CD4-positive, alpha-beta T cell treated with Interleukin-1 beta for 1 hour (primary cell): ENCODE measurements at places on chromosomes 4 and X.

DNA sequence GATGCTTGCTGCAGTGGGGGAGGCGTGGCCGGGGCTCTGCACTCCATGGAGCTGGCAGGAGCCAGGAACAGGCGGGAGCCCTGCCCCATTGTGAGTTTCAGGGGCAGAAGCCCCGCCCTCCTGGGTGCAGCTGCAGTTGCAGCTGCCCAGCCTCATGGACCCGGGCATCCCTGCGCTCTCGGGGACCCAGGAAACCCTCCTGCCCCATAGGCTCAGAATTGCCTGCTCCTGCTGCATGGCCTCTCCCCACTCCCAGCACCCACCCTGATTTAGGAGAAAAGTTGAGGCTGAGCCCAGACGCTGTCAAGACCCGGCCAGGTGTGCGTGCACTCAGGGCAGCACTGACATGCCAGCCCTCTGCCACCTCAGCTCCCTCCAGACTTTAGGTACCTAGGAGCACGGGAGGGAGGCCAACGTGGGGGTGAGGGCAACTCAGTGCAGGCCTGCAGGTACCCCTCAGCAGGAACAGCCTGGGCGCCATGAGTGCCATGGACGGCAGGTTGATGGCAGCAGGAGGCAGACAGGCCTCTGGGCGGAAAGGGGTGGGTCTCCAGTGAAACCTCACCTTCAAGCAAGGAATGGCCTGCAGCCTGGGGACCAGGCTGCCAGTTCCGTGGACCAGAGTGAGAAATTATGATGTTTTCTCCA is 67.2 kb upstream of the MAGEB2 start:
- DNase-seq, result no peak

GRCh38 chr4:171024720-171025303 is 788.4 kb upstream of the GALNTL6 start:
- no peak for DNase-seq

DNA sequence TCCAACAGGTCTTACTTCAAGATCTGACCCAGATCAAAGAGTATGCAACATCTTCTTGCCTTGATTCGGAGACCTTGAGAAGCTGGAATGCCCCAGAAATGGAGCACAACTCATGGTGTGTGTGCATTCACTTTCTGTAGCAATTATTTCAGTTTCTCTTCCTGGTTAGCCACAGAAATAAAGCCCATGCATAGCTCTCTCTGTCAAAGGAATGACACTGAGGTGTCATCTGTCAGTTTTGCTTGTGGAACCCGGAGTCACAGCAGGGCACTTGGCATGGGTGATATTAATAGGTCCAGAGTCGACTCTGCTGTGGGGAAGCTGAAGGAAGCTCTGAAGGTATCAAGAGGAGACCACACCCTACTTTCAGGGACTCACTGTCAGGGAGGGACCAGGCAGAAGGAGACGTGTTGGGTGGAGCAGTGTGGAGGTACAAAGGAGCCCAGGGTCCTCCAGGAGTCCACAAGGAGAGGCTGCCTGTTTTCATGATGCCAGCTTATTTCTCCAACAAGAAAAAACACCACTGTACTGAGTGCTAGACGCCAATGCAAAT is 10.7 kb downstream of the CLNK start:
- no peak for DNase-seq

DNA sequence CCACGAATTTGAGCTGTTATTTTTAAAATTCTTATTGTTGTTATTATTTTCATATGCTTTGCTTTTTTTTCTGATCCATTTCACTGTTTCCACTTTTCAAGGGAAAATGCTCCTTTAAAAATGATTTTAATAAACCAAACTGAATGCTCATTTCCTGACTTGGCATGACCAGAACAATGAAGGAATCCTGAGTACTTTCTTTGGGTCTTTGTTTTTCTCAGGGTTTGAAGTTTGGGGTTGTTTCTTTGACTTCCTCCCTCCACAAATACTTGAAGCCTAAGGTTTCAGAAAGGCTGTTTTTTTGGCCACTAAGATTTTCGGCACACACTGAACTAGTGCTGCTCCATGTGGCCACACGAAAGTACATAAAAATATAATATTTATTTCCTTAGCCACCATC is 171.0 kb downstream of the NR3C2 start:
- no peak for DNase-seq

DNA sequence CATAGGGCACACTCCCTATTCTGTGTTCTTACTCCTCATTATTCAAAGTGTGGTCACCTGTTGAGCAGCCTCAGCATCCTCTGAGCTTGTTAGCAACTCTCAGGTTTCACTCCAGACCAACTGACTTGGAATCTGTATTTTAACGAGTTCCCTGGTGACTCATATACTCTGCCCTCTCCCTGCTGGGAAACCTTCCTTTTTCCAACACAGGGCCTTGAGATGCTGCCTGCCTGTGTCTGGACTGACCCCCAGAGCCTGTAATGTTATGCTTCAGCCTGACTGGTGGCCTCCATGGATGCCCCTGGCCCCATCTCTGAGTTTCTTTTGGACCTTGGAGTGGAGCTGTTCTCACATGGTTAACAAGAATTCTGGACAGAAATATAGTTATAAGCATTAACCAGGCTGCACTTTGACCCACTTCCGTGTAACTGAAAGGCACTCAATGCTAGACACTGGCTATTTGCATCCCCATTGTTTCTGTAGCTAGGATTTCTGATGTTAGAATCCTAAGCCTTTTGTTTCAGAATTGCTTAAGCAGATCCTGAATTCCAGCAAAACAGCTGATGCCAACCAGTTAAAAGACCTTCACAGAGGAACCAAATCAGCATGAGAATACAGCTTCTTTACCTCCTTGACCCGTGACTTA is 262.6 kb downstream of the STIM2 start:
- no peak for DNase-seq

GRCh38 chr4:172777729-172778431 is 390.7 kb upstream of the GALNT7 start:
- no peak for DNase-seq

- no peak for DNase-seq
Observed at GRCh38 chr4:162457071-162457865, 293.5 kb upstream of the FSTL5 start.

DNA sequence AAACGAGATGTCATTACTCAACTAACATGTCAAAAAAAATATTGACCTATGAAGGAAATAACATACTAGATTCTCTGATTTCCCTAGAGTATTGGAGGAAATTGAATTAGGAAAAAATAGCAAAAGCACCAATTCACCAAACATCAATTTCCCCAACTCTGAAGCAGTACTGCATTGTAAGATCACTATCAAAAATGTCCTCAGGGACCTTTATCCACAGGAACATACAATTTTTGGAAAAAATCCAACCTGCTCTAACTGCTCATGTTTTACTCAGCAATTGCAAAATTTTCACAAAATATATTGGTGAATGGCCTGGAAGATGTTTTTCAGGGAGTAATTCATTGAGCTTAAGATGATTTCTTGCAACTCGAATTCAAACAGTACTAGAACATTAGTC is 239.0 kb upstream of the GIMD1 start:
- DNase-seq, result no peak

DNA sequence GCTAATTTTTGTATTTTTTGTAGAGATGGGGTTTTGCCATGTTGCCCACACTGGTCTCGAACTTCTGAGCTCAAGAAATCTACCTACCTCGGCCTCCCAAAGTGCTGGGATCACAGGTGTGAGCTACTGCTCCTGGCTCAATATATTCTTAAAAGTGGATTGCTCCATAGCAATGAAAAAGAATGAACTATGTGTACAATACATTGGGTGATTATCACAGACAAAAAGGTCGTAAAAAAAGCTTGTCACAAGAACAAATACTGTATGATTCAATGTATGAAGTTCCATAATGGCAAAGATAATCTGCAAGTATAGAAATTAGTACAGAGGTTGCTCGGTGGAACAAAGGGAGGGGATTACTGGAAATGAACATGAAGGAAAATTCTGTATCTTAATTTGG is 70.7 kb downstream of the REPS2 start:
- no peak for DNase-seq
